ENCODE measurements at places on chromosomes 7 and 10.
A peak's percentile ranks its signal among the peaks of the same experiment; 100 is the strongest.

DNA sequence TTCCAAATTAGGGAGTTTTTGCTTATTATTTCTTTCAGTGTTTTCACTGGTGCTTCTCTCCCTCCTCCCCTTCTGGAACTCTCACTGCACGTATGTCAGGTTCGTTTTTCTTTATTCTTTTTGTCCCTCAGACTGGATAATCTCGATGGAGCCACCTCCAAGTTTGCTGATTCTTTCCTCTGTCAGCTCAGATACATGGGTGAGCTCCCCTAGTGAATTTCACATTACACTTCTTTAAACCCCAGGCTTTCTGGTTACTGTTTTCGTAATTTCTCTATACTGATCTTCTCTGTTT, 20.8 kb upstream of the NCAPG2 start:
- no peak overlapping the region for H3K27ac ChIP-seq
- H3K4me3 ChIP-seq = no peak overlapping the region
- H3K4me1 ChIP-seq = no peaks in the 10 kb centered on the region
- H3K27me3 ChIP-seq = no peaks in the 10 kb centered on the region
- DNase-seq = no peak

GRCh38 chr10:119616882-119617570, 20.3 kb upstream of the TIAL1 start:
- DNase-seq = no peak
- H3K27ac ChIP-seq = no peak overlapping the region

GRCh38 chr7:17912536-17913235, 27.6 kb downstream of the SNX13 start:
- no peak overlapping the region for H3K4me3 ChIP-seq
- H3K27ac ChIP-seq = no peak overlapping the region
- H3K4me1 ChIP-seq = no peaks in the 10 kb centered on the region

DNA sequence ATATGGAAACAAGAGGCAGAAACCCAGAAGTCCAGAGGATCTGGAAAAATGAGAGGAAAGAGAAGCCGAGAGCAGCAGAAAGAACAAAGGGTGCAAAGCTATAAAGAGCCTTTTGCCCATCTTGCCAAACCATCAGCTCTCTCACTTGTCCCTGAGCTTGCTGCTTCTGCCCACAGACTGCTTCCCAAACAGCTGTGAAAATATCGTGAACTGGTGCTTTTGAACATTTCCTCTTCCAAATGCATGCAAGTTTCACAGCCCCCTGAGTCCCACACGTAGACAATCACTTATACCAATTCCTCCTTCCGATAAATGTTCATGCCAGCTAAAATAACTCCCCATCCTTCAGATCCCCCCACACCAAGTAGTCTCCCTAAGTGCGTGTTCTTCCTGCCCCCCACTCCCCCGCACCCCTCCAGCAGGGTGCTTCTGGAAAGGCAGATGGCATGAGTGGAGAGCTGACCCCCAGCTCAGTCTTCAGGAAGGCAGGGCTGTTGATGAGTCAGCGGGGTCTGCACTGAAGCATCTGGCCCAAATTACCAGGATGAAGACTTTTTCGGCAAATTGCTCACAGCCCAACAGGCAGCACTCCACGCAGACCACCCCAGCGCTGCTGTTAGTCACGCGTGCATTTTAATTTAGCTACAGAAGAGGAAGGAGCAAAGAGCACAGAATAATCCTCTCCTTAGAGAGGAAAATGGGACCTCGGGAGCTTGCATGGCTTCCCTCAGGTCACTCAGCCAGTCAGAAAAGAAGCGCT, 76.1 kb upstream of the KCNMA1 start:
- H3K27ac ChIP-seq = peak overlapping the region; percentile 82
- H3K4me1 ChIP-seq = peaks cover 39% of the 10 kb centered on the region
- peak; percentile 82 for DNase-seq
- no peaks in the 10 kb centered on the region for H3K27me3 ChIP-seq

GRCh38 chr10:104076743-104077160, 8.9 kb downstream of the COL17A1 start:
- no peak overlapping the region for H3K27ac ChIP-seq
- no peak for DNase-seq
- no peaks in the 10 kb centered on the region for H3K36me3 ChIP-seq
- H3K4me1 ChIP-seq = no peaks in the 10 kb centered on the region

GRCh38 chr7:18086165-18087025, 58.7 kb upstream of the PRPS1L1 start:
- H3K36me3 ChIP-seq = peaks cover 4% of the 10 kb centered on the region
- H3K27me3 ChIP-seq = peaks cover 46% of the 10 kb centered on the region
- peaks cover 10% of the 10 kb centered on the region for H3K4me1 ChIP-seq

DNA sequence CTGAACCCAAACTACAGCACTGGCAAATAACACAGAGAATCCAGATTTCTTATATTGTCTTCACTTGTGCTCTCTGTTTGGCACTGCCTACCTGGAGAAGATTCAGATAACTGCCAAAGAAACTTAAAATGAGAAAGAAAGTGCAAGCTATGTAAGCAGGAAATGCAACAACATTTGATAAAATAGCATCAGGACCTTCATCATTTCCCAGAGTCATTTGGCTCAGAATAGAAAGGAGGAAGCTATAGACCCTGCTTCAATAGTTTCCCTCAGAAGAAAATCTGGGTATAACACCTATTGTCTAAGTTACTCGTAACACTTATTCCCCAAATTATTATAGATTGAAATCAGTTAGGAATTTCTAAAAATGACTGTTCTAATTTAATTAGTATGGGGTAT, 56.2 kb downstream of the CC2D2B start:
- H3K27me3 ChIP-seq = peaks cover 14% of the 10 kb centered on the region
- no peak overlapping the region for H3K27ac ChIP-seq
- H3K36me3 ChIP-seq = no peaks in the 10 kb centered on the region
- no peak overlapping the region for H3K4me3 ChIP-seq

DNA sequence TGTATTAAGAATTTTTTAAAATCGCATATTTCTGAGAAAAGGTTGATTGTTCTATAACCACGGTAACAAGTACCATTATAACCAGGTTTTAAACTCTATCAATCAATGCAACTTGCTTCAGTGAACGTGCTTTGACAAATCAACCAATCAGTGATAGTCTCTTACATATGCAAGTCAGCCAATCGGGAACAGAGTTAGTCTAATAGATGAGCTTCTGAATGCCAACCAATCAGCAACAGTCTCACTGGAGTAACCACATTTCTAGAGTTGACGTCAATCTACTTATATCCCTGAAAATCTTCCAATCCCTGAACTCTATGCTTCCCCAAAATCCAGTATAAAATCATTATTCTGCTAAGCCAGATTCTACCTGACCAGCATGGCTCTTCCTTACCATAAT, 44.7 kb upstream of the TRUB1 start:
- H3K36me3 ChIP-seq = no peaks in the 10 kb centered on the region
- DNase-seq = no peak
- no peak overlapping the region for H3K4me3 ChIP-seq
- H3K4me1 ChIP-seq = peaks cover 2% of the 10 kb centered on the region

- DNase-seq = no peak
- no peak overlapping the region for H3K4me3 ChIP-seq
- H3K36me3 ChIP-seq = peaks cover 25% of the 10 kb centered on the region
- no peak overlapping the region for H3K27ac ChIP-seq
- H3K27me3 ChIP-seq = no peaks in the 10 kb centered on the region
- no peaks in the 10 kb centered on the region for H3K4me1 ChIP-seq
Observed at GRCh38 chr7:2197436-2198155, 35.1 kb downstream of the MAD1L1 start.

DNA sequence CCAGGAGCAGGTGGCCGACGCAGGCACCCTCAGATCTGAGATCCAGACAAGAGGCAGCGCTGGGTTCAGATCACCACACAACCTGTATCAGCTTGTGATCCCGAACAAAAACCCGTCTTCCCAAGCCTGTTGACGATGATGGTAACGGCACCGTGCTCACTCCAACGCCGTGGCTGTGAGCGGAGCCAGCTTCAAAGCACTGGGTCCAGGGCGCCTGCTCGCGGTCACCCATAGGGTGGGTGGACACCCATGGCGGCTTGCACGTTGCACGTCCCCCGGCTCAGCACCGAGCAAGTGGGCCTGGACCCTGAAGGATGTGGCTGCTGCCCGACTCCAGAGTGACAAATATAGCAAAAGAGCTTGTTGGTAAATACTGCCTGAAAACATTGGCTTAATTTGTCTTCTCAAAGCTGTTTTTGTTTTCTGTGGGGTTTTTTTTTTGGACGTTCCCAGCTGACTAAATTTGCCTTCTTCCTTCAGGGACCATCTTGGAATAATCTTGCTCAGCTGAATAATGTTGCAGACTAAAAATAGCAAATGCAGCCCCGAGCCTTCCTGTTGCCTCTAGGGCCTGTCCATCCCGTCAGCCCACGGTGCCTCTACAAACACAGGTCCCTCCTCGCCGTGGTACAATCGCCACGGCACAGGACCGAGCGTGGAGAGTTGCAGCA, 41.0 kb downstream of the FOXK1 start:
- peaks cover 13% of the 10 kb centered on the region for H3K36me3 ChIP-seq
- DNase-seq = no peak
- no peak overlapping the region for H3K4me3 ChIP-seq
- H3K27ac ChIP-seq = peak overlapping the region; percentile 99

GRCh38 chr7:39306016-39306570, 260.1 kb upstream of the YAE1 start:
- H3K27ac ChIP-seq = no peak overlapping the region
- H3K4me1 ChIP-seq = no peaks in the 10 kb centered on the region
- H3K4me3 ChIP-seq = no peak overlapping the region
- peaks cover 2% of the 10 kb centered on the region for H3K27me3 ChIP-seq
- DNase-seq = no peak

- no peak for DNase-seq
- no peak overlapping the region for H3K27ac ChIP-seq
- no peak overlapping the region for H3K4me3 ChIP-seq
- no peaks in the 10 kb centered on the region for H3K4me1 ChIP-seq
- no peaks in the 10 kb centered on the region for H3K27me3 ChIP-seq
Observed at GRCh38 chr7:157871681-157872080, 534.9 kb downstream of the DNAJB6 start.

DNA sequence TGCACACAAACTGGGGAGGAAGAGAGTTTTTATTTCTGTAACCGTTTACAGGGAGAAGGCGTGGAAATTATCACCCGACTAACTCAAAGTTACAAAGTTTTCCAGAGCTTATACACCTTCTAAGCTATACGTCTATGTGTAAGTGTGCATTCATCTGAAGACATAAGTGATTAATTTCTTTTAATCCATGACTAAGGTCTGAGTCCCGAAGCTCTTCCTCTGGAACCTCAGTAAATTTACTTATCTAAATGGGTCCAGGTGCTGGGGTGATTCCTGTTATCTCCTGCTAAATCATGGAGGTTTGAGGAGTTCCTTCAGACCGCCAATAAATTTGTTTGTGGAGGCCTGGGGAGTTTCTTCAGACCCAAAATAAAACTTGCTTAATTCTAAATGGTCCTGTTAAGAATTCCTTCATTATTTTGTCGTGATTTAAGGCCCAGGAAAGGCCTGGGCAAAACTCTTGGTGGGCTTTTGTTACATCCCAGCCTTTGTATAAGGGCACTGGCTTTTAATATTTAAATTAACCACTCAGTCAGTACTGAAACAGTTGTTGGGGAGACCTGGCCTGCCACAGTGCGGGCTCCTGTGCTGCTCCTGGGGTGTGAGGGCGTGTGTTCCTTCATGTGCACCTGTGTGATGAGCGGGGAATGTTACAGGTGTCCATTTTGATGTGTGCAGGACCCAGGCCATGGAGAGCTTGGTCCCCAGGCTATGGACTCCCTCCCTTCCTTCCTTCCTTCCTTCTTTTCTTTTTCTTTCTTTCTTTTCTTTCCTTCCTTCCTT, 5.8 kb upstream of the METTL27 start:
- H3K4me3 ChIP-seq = no peak overlapping the region
- no peaks in the 10 kb centered on the region for H3K36me3 ChIP-seq
- H3K4me1 ChIP-seq = peaks cover 47% of the 10 kb centered on the region

GRCh38 chr7:66430164-66430545, 198.5 kb upstream of the KCTD7 start:
- DNase-seq = no peak
- H3K27me3 ChIP-seq = no peaks in the 10 kb centered on the region
- H3K4me1 ChIP-seq = no peaks in the 10 kb centered on the region
- H3K36me3 ChIP-seq = peaks cover 31% of the 10 kb centered on the region
- no peak overlapping the region for H3K27ac ChIP-seq
- no peak overlapping the region for H3K4me3 ChIP-seq

GRCh38 chr7:5177060-5177459, 13.0 kb upstream of the WIPI2 start:
- H3K27me3 ChIP-seq = peaks cover 11% of the 10 kb centered on the region
- no peaks in the 10 kb centered on the region for H3K36me3 ChIP-seq
- no peak overlapping the region for H3K4me3 ChIP-seq
- H3K4me1 ChIP-seq = no peaks in the 10 kb centered on the region
- DNase-seq = no peak

- no peak for DNase-seq
- no peaks in the 10 kb centered on the region for H3K36me3 ChIP-seq
- no peak overlapping the region for H3K4me3 ChIP-seq
- H3K27me3 ChIP-seq = peaks cover 52% of the 10 kb centered on the region
- H3K4me1 ChIP-seq = no peaks in the 10 kb centered on the region
Observed at GRCh38 chr10:96034625-96035024, 8.8 kb upstream of the CCNJ start.

GRCh38 chr7:14834456-14834855, 68.1 kb downstream of the DGKB start:
- H3K36me3 ChIP-seq = no peaks in the 10 kb centered on the region
- no peak for DNase-seq
- H3K4me1 ChIP-seq = peaks cover 43% of the 10 kb centered on the region
- H3K27ac ChIP-seq = peak overlapping the region; percentile 88

GRCh38 chr10:21041763-21042458, 144.8 kb upstream of the NEBL start:
- no peaks in the 10 kb centered on the region for H3K36me3 ChIP-seq
- H3K4me1 ChIP-seq = no peaks in the 10 kb centered on the region
- H3K27me3 ChIP-seq = peaks cover 27% of the 10 kb centered on the region
- no peak overlapping the region for H3K27ac ChIP-seq
- no peak for DNase-seq
- no peak overlapping the region for H3K4me3 ChIP-seq

DNA sequence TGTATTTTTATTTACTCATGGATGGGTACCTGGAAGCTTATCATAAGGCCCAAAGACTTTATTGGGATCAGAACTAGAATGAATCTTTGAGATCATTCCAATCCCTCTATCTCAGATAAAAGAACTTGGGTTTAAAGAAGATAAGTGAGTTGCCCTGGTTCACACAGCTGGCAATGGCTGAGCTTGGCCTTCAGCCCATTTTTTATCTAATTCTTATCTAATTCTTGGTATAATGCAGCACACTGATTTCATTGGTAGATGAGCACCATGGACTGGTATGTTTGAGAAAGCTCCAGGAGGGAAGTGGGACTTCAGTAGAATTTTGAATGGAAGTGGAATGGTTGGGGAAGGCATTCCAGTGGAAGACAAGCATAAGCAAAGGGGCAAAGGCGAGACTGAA, 558.9 kb downstream of the REEP3 start:
- no peaks in the 10 kb centered on the region for H3K36me3 ChIP-seq
- no peak overlapping the region for H3K27ac ChIP-seq

DNA sequence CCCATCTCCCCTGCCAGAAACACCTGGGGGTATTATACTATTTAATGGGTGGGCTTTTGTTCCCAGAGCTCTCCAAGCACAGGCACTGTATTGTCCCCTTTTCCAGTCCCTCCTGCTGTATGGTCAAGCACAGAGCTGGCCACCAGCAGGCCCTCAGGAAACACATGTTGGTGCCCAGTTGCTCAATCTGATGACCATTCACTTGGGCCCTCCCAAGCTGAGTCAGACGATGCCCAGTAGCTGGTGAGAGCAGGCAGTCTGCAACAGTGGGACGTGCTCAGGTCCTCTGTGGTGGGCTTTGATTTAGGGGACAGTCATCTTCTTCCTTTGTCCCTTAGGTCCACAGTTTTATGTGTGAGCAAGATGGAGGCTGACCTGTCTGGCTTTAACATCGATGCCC, 11.8 kb downstream of the SFXN2 start:
- DNase-seq = no peak
- H3K36me3 ChIP-seq = peaks cover 3% of the 10 kb centered on the region
- H3K4me3 ChIP-seq = no peak overlapping the region
